ENCODE measurements at places on chromosomes 5 and 9. TPM values are rescaled to one million over a fixed set of nuclear protein-coding genes. Genes with fewer than 3 reads are reported as not detected.

Gene KIF4B
- total RNA-seq: not detected

Gene GALNT12
- 5.5 TPM for total RNA-seq

Gene DMRT2
- total RNA-seq: not detected

Gene MARCHF11
- total RNA-seq: not detected

Gene CKMT2
- 1.0 TPM for total RNA-seq

Gene ORM2
- not detected for total RNA-seq

Gene SEMA5A
- 6.4 TPM for total RNA-seq

Gene MELK
- total RNA-seq: 45.6 TPM

Gene HMGCS1
- 247 TPM for total RNA-seq
